ENCODE measurements at places on chromosomes 5 and 9.

GRCh38 chr5:68245319-68245718 is 29.8 kb downstream of the PIK3R1 start:
- DNase-seq = no peak

GRCh38 chr5:27906931-27907601 is 868.7 kb upstream of the CDH9 start:
- DNase-seq = no peak

DNA sequence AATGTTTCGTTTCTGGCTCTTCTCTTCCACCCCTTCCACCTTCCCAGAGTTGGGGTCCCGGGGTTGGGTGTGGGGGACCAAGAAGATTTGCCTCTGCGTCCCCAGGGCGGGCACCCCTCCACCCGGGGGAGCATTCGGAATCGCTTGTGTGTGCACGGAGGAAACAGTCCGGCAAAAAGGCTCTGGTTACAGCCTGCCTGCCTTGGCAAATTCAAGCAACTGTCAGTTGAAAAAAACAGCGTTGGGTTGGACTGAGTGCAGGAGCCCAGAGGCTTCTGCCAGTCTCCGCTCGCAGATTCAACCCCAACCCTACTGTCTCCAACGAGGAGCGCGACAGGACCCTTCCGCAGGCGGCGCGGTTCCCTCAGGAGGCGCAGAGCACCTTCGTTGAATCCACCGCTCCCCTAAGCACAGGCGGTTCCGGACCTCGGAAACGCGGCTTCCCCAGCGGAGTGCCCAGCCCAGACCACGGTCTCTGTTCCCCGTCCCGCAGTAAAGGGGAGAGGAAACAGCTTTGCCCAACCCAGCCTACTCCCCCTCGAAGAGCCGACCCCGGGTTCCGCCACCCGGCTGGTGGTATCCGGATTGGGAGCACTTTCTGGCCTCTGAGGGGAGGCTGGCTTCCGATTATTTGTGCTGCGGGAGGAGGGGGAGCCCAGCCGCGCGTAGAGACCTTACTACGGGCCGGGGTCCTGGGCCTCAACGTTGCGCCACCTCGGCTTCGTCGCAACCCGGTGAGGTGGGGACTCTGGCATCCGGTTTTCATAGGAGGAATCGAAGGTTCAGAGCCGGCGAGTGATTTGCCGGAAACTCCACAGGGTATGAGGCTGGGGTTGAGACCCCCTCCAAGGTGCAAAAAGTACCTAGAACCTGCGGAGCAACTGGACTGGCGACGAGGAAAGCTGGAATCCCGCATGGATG is 9.6 kb downstream of the LHX6 start:
- DNase-seq = no peak

- no peak for DNase-seq
These were observed 245.0 kb downstream of the PSAT1 start for GRCh38 chr9:78541868-78542443.

- no peak for DNase-seq
These were observed 20.2 kb downstream of the TLE1 start for GRCh38 chr9:81669041-81669651.

DNA sequence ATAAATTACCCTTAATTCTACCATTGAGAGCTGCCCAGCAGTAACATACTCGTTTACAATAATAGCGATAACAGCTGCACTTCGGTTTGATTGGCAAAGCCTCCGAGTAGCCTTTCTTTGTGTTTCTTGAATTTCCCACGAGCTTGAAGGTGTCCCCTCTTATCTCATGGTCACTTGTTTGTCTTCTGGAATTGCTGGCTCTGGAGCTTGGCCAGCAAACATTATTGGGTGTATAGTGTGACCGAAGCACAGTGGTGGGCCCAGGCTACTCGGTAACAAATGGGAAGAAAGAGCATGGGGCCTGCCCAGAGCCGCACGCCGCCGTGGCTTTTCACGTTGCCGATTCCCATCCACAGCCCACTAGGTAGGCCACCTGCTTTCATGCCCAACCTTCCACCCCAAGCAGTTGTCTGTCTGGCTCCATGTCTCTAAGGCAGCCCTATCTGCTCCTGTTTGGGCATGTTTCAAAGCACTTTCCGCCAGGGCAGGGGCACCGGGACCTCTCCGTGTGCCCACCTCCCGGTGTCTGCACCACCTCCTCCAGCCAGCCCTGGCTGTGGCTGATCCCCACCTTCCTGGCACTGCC is 8.7 kb downstream of the STKLD1 start:
- DNase-seq = no peak

DNA sequence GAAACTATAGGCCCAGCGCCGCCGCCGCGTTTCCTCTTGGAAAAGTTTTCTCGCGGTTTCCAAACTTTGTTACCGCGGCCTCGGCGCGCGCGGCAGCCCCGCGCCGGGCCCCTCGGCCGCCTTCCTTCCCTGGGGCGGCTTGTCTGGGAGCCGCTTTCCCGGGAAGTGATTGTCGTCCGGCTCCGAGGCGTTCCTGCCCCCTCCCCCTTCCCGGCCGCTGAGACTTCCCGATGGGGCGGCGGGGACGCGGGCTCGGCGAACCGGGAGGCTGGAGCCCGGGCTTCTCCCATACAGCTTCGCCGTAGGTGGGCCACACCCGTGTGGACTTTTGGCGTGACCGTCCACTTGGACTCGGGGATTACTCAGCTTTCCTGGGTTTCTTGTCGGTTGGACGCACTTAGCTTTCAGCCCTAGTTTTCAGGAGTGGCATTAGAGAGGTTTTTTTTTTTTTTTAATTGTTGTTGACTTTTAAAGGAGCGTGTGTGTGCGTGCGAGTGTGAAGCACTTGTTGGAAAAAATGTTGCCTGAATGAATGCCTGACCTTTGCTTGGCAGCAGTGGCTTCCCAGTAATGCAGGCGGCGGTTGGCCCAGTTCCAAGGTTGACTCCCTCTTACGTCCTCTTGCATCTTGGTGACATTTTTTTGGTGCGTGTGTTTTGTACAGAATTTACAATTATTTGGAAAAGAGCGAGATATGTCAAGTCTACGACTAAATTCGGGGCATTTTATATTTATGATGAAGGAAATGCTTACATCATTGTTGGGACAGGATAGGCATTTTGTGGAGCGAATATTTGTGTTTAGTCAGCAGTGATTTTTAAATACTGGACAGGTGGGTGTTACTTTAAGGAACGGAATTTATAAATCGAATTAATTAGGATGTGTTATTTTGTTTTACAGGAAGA is 821 bp downstream of the CTNNA1 start:
- DNase-seq = peak; percentile 36

DNA sequence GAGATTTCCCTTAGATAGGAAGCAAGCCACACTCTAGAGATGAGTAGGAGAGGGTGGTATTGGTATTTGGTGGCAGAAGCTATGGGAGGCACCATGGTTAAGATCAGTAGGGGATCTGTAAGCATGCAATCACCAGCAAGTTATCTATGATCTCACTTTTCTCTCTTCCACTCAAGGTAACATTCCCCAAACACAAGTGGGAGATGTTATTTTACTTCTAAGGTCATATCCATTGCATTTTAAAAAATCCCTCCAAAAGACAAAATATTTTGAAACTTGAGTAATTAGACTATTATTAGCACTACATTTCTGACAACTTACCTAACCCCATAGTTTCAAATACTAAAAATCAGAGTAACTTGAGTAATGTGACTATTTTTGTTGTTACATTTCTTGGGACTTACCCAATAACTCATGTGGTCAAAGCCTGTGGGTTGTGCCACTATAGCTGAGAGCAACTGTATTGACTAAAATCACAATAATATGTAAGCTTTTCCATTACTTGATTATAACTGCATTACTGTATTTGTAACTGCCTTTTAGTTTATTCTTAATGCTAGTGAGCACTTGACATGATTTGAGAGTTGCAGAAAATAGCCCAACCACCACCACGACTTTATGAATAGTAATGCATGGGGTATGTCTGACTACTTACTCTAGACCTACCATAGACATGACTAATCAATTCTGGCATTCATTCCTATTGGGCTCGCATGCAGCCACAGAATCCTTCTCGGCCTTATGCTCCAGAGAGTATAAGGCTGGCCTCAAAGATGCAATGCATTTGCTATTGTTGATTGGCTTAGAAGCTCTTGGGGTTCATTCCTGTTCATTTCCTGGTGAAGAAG is 264.7 kb downstream of the TRIM32 start:
- no peak for DNase-seq

All from NCI-H1694 (cell line).